Fibroblast of the aortic adventitia (primary cell): ENCODE measurements at places on chromosomes 16 and 17. TPM values are rescaled to one million over a fixed set of nuclear protein-coding genes. Genes with fewer than 3 reads are reported as not detected.

The SCIMP gene
- total RNA-seq: not detected in 2 replicates

The ZNF287 gene
- 10.3 and 18.2 TPM in 2 replicates for total RNA-seq

The IGF2BP1 gene
- total RNA-seq: 0.49 and 5.0 TPM in 2 replicates

The NPIPA1 gene
- total RNA-seq: 47.7 and 52.7 TPM in 2 replicates

The AURKB gene
- 5.7 and 31.8 TPM in 2 replicates for total RNA-seq

The PRR11 gene
- total RNA-seq: 2.8 and 64.7 TPM in 2 replicates

The FBRS gene
- 18.3 and 28.4 TPM in 2 replicates for total RNA-seq

The ACLY gene
- 64.1 and 159 TPM in 2 replicates for total RNA-seq

The EIF3C gene
- 93.4 and 1,370 TPM in 2 replicates for total RNA-seq

The HOXB6 gene
- 0.63 and 13.1 TPM in 2 replicates for total RNA-seq

The CMTM2 gene
- total RNA-seq: not detected in 2 replicates

The SLC35B1 gene
- 24.5 and 59.7 TPM in 2 replicates for total RNA-seq

The PAFAH1B1 gene
- 81.0 and 131 TPM in 2 replicates for total RNA-seq

The KRT33A gene
- total RNA-seq: not detected in 2 replicates

The GFAP gene
- not detected in 2 replicates for total RNA-seq

The CSH2 gene
- not detected in 2 replicates for total RNA-seq

The NPIPA3 gene
- 0.54 TPM in 1 of 2 replicates, not detected in the other for total RNA-seq

The GAN gene
- total RNA-seq: 6.2 and 21.3 TPM in 2 replicates

The ADAP2 gene
- total RNA-seq: 0.27 and 0.90 TPM in 2 replicates

The RABEP1 gene
- 43.5 and 81.4 TPM in 2 replicates for total RNA-seq

The KRTAP9-7 gene
- total RNA-seq: not detected in 2 replicates

The TLCD1 gene
- 7.8 TPM in 1 of 2 replicates, not detected in the other for total RNA-seq

The HNF1B gene
- total RNA-seq: not detected in 2 replicates

The CDH3 gene
- total RNA-seq: not detected in 2 replicates

The BEAN1 gene
- 0.09 TPM in 1 of 2 replicates, not detected in the other for total RNA-seq

The CNGB1 gene
- not detected in 2 replicates for total RNA-seq

The CDH5 gene
- total RNA-seq: 2.9 and 7.0 TPM in 2 replicates

The CIAPIN1 gene
- total RNA-seq: 39.3 and 53.9 TPM in 2 replicates

The KRT12 gene
- not detected in 2 replicates for total RNA-seq

The TBC1D28 gene
- not detected in 2 replicates for total RNA-seq

The MFSD6L gene
- total RNA-seq: not detected in 2 replicates

The NEURL4 gene
- total RNA-seq: 17.4 and 17.7 TPM in 2 replicates

The NAGLU gene
- total RNA-seq: 28.9 and 41.8 TPM in 2 replicates

The EVPL gene
- not detected in 2 replicates for total RNA-seq

The C16orf46 gene
- 0.54 and 0.90 TPM in 2 replicates for total RNA-seq

The CHST5 gene
- total RNA-seq: 0.09 TPM in 1 of 2 replicates, not detected in the other
